Bronchial epithelial cell (primary cell): ENCODE measurements at places on chromosomes 2 and 18.

GRCh38 chr2:123870206-123870880, 154.7 kb upstream of the CNTNAP5 start:
- DNase-seq, result no peak

DNA sequence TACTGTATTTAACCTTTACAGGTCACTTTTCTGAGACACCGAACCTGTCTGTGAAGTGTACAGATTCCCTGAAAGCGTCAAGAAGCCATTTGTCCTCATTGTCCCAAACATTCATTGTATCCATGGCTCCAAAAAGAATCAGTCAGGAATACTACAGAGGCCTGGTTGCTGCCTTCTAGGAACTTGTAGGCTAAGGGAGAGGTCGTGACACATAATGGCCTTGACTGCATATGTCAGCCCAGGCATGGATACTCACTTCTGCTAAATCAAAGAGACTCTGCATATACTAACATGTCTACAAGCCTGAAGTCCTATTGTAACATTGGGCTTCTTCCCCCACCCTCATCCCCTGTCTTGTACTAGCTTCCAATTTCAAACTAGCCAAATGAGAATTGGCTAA, 40.2 kb downstream of the ONECUT2 start:
- DNase-seq, result no peak

GRCh38 chr2:57760381-57760801, 286.2 kb upstream of the VRK2 start:
- DNase-seq, result no peak

- no peak for DNase-seq
These were observed 180.6 kb downstream of the ATAD2B start for GRCh38 chr2:23746141-23746863.

GRCh38 chr2:217994776-217995274, 8.0 kb downstream of the TNS1 start:
- peak; percentile 81 for DNase-seq

- no peak for DNase-seq
These were observed 38.1 kb downstream of the SNED1 start for GRCh38 chr2:241036397-241036963.

GRCh38 chr18:8799596-8800441, 94.5 kb downstream of the MTCL1 start:
- no peak for DNase-seq

GRCh38 chr2:96537066-96537733, 648 bp downstream of the ARID5A start:
- DNase-seq, result no peak

DNA sequence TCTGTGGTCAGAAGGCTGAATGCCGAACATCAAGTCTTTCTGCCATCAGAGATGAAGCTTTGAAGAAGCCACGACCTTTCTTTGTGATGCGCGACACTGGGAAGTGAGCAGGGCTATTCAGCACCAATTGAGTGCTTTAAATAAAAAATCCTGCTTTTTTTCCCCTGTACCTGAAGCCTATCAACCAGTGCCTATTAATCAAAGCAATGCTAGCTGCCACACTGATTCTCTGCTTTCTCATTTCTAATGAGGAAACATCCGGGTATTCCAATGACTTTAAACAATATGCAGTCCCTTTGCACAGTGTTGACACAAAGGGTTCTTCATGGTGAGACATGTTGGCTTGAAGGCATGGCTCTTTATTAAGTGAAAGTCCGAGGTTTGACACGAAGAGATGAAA, 88.0 kb downstream of the GALR1 start:
- DNase-seq, result no peak

DNA sequence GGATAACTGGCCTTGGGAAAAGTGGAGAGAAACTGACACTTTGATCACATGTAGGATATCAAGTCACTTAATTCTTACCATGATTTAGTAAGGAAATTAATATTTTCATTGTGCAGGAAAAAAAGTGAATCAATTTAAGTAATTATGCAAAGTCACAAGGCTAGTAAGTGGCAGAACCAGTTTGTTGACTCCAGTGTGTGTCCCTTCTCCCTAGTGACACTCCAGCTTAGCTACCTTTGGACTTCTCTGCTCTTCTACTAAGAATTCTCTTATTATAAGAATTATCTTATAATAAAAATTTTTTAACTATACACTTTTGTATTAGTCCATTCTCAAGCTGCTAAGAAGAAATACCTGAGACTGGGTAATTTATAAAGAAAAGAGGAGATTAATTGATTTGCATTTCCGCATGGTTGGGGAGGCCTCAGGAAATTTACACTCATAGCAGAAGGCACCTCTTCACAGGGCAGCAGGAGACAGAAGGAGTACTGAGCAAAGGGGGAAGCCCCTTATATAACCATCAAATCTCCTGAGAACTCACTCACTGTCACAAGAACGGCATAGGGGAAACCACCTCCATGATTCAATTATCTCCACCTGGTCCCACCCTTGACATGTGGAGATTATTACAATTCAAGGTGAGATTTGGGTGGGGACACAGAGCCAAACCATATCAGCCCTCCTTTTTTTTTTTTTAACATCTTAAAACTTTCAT, 13.6 kb downstream of the COL4A4 start:
- DNase-seq, result no peak

- peak; percentile 95 for DNase-seq
These were observed 54.1 kb upstream of the SLC38A11 start for GRCh38 chr2:165009466-165009865.

DNA sequence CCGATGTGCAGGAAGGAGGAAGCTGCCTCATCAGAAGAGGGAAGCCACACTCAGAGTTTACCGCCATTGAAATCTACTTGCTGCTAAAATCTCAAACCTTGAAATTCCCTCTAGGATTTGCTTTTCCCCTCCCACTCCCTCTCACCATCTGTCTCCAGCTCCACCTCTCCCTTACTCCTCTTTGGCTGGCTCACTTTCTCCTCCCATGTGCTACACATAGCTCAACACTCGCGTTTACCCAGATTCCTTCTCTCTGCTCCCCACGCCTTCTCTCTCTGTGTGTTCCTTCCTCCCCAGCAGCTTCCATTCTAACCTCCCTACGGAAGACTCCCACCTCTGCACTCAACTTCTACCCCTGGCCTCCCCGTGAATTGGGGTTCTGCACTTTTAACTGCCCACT, 143.1 kb downstream of the DNER start:
- DNase-seq, result no peak

- no peak for DNase-seq
These were observed 49.5 kb downstream of the LBH start for GRCh38 chr2:30280596-30281434.

- peak; percentile 95 for DNase-seq
These were observed 265.9 kb downstream of the CELF4 start for GRCh38 chr18:37299471-37300304.

DNA sequence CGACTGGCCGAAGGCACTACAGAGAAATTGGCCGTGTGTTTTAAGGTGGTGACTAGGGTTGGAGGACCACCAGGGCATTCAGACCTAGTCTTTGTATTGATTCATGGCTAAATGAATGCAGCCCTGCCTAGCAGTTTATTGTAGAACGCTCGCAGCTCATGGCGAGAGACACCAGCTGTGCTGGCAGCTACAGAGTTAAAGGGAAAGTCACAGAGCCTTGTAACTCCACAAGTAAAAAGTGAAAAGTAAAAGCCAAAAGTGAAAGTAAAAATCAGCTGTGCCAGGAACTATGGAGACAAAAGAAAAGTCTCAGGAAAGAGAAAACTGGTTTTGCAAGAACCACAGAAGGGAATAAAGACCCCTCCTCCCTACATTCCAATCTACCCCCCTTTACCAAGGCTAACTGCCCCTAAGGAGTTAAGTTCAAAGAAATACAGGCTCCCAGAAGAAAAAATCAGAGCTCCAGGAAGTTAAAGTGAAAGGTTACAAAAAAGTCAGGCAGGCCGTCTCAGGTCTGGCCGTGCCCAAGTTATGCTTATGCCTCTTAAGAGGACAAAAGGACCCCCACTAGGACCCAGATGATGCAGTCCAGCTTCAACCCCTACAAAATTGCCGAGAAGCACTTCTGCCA, 46.4 kb upstream of the SELENOI start:
- DNase-seq, result peak; percentile 51

- DNase-seq, result no peak
These were observed 12.0 kb upstream of the GALNT14 start for GRCh38 chr2:31150120-31150670.

- DNase-seq, result no peak
These were observed 3.5 kb downstream of the SLC4A3 start for GRCh38 chr2:219630770-219631405.

DNA sequence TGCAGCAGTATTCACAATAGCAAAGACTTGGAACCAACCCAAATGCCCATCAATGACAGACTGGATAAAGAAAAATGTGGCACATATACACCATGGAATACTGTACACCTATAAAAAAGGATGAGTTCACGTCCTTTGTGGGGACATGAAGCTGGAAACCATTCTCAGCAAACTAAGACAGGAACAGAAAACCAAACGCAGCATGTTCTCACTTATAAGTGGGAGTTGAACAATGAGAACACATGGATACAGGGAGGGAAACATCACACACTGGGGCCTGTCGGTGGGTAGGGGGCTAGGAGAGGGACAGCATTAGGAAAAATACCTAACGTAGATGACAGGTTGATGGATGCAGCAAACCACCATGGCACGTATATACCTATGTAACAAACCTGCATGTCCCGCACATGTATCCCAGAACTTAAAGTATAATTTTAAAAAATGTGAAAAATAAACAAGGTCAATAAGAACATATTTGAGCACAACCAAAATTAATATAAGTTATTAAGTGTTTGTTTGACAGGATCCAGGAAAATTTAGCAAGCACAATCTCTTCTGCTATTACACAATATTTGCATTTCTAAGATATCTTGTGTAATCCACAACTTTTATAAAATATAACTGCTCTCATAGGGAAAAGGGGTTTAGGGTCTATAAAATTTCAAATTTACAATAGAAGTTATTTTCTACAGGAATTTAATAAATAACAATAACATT, 22.9 kb downstream of the CCBE1 start:
- DNase-seq, result no peak

GRCh38 chr2:109695290-109695689, 81.1 kb downstream of the SOWAHC start:
- no peak for DNase-seq

GRCh38 chr2:234670806-234671205, 173.9 kb upstream of the ARL4C start:
- DNase-seq, result no peak

DNA sequence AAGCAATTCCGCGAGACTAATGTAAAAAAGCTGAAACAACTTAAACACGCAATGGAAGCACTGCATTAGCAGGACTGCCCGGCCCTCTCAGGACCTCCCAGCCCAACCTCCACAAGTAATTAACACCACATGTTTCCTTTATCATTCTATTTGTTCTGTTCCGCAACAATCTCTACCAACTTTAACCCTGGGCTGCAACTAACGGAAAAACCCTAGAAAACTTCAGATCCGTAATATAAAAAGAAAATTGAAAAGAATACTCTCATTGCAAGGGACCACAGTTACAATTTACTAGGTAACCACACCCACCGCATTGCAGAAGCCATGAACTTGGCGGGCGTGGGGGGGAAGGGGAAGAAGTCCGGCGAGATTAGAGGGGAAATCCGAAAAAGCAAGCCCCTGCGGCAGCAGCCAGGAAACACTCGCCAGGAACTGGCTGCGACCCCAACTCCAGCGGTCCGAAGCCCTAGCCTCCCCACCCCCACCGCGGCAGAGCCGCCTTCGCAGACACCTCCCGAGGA, 1.2 kb downstream of the EPB41L3 start:
- no peak for DNase-seq

GRCh38 chr2:120770176-120770575, 34.5 kb downstream of the GLI2 start:
- DNase-seq, result no peak

DNA sequence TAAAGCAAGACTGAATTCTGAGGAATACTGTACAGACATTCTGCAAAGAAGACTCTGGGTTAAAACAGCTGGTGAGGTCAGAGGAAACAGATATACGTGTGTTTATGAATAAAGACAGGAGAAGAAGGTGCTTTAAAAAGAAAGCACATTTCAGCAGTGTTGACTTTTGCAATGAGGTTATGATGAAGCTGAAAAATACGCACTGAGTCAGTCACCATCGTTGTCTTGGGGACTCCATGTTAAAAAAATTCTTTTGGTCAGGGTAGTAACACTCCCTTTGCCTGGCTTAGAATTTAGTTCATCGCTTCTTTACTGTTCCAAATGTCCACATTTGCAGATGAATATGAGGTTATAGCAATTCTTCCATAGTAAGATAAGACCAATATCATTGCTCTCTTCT, 1049.0 kb downstream of the TSN start:
- peak; percentile 1 for DNase-seq

- no peak for DNase-seq
These were observed 75.2 kb downstream of the ASXL3 start for GRCh38 chr18:33653231-33653630.

DNA sequence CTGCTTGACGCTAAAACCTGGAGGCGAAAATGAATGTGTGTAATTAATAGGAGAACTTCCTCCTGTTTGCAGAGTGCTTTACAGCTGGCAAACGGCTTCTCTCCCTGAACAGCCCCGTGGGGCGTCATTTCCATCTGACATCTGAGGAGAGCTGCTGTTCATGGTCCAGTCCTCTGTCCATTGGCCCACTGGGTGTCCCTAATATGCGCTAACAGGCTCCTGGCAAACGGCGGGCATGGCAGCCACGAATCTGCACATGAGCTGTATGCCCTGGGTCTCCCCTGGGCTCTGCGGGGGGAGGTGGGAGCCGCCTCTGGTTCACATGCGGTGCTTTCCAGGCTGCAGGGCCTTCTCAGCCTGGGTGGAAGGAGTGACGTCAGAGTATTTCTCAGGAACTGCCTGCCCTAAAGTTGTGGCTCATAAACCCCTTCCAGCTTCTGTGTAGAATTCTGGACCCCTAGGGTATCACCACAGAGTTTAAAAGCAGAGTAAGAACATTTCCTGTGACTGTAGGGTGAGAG, 73.2 kb downstream of the LRRFIP1 start:
- DNase-seq, result peak; percentile 60

DNA sequence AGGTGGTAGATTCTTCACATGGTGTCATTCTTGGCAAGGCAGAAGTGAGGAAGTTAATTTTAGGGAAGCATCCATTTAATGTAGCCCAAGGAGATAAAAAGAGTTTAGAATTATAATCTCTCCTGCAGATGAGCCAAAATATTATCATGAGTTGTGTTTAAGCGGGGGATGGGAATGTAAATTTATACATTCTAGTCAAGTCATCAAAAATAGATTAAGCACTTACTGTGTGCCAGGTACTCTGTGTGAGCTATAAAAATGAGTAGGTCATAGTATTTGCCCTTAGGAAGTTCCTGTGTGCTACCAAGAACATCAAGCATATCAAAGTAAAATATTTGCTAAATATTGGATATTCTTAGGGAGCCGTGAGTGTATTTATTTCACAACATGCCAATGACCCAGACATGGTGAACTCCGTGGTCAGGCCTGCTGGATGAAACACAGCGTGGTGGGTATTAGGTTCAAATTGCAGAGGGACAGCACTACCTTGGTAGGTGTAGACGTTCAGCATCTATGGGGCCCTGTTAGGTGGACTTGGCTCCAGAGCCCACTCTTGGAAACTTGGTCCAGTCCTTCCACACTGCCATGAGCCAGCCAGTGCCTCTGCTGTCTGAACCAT, 37.4 kb downstream of the MEIS1 start:
- no peak for DNase-seq

DNA sequence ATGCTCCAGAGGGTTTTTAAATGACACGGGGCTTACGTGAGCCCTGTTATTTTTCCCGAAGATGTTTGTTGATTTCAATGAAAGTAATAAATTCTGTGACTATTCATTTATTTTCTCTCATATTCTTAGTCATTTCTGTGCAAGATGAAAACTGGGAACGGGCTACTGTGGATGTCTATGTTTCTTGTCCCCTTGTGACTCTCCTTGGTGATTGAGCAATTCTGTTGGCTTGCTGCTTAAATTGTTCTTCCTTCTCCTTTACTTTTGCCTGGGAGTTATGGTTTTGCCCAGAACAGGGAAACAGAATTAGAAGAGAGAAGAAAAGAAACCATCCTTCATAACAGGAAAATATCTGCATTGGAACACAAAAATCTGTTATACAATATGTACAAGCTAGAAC, 508.2 kb upstream of the DSEL start:
- no peak for DNase-seq
